ENCODE measurements at places on chromosomes 13 and 19. TPM values are rescaled to one million over a fixed set of nuclear protein-coding genes. Genes with fewer than 3 reads are reported as not detected.

BCL2L12 gene
- 61.7 TPM for total RNA-seq

STOML3 gene
- total RNA-seq = not detected

TDRD12 gene
- total RNA-seq = 0.18 TPM

TMEM59L gene
- 0.20 TPM for total RNA-seq

WDR87 gene
- total RNA-seq = not detected

KIR3DL1 gene
- not detected for total RNA-seq

AP1M2 gene
- total RNA-seq = 0.40 TPM

ONECUT3 gene
- total RNA-seq = not detected

C19orf73 gene
- total RNA-seq = 1.7 TPM

Data from SJCRH30 (cell line).